ENCODE measurements at places on chromosomes 6 and 20.

DNA sequence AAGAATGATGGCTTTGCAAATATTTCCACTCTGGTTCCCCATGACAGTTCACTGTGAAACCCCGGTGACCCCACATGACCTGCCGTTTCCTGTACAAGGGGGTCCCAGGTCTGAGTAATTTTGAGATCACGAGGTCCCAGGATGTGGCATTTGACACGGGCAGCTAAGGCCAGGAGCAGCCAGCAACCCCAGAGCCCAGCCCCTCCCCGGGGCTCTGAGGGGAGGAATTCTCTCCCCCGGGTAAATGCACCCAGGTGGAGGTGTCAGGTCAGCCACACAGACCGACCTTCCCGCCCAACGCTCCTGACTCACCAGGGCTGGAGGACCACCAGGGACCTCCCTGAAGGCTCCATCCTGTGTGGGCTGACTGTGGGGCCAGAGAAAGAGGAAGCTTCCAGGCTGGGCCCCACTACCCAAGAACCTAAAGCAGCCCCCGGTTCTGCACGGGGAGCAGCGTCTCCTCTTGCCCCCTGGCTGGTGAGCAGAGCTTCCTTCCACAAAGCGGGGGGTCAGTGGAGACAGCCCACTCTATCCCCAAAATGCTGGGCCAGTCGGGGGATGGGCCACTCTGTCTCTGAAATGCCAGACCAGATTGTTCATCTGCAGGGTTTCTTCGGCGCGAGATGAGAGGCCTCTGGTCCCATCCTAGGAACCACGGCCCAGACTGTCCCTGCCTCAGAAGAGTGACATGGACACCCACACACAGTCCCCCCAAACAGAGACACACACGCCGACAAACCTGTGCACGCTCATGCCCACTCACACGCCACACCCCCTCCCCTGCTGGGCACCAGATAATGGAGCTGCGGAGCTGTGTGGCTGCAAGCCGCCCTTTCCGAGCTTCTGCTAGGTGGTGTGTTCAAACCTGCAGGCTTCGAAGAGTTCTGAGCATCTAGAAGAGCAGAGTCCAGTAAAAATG lies 23.4 kb upstream of the SLCO4A1 start:
- DNase-seq = no peak

DNA sequence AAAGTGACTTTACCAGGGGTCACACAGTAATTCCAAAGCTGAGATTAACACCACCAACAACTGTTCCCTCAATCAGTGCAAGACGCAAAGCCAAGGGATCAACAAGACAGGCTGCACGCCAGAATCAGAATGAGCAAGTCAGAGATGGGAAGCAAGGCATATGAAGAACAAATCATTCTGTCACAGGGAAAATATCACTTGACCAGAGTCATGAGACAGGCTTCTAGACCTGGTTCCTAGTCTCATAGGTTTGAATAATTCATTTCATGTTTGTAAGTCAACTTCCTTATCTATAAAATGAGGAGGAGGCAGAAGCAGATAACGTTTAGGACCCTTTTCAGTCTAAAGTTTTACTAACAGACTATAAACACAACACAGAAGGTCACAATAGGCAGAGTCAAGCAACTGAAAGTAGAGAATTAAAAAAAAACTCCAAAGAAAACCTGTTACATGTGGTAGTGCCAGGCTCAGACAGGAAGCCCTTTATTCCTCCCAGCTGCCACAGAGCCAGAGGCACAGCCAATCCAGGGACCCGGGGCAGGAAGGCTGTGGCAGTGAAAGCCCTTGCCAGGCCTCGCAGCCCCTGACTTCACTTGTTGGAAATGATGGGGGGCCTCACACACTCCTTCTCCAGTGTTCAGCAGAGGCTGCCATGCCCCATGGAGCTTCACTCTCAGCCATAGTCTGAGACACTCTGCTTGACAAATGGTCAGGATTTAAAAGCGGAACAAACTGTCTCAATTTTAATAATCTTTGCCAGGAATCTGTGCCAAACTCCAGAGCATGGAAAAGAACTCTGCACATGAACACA lies 29.2 kb upstream of the DST start:
- DNase-seq = no peak

DNA sequence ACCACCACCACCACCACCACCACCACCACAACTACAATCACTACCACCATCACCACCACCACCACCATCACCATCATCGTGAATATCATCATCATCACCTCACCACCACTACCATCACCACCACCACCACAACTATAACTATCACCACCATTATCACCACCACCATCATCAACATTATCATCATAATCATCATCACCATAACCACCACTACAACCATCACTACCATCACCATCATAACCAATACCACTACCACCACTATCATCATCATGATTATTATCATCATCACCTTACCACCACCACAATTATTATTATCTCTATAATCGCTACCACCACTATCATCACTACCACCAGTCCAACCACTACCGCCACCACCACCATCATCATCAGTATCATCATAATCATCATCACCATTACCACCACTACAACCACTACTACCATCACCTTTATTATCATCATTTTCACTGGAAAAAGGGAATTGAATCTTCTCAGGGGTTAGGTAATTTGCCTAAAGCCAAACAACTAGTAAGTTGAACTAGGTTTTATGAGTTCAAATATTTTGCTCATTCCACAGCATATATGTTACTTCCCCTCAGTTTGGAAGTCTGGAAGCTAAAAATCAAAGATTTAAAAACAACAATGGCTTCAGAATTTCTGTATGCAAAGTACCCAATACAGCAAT lies 8.3 kb downstream of the RIPOR2 start:
- DNase-seq = no peak

GRCh38 chr6:56843476-56844349 lies 111.2 kb upstream of the BEND6 start:
- DNase-seq = peak; percentile 68

DNA sequence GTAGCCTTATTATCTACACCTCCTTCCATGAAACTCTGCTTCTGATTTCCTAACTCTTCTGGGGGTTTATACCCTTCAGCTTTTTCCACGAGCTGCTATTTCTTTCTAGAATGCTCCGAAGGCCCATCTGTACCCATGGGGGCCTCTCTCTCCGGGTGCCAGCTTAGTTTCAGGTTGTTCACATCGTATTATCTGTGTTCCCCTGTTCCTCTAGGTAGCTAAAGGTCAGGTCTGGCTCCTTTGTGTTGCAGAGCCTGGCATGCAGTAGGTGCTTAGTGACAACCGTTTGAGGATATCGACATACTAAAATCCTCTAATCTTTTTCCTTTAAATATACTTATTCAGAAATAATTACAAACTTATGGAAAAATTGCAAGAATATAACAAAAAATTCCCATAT lies 73.0 kb downstream of the UST start:
- no peak for DNase-seq

DNA sequence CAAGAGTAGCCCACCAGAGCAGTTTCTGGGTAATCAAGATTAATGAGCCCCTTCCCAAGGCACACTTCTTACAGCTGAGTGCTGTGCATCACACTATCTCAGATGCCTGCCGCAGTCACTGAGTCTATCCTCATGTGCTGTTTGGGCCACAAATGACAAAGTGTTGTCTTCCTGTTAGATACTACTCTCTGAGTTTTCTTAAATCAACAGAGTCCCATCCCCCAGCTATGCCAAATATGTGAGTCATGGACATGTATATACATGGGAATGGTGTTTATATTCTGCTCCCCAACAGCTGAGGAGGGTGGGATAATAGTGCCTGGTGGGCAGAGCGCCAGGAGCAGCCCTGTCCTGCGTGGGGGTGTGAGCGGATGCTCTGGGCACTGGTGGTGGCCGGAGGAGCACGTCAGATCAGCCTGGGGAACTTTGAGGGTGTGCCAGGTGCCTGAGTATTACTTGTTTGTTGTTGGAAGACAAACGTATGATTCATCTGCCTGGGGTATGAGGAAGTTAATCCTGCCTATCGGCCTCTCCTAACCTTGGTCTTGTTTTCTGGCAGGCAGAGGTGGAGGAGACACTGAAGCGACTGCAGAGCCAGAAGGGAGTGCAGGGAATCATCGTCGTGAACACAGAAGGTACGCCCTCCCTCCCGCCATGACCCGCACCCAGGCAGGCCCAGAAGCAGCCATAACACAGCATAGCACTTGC lies 9.6 kb downstream of the DYNLRB1 start:
- peak; percentile 92 for DNase-seq

DNA sequence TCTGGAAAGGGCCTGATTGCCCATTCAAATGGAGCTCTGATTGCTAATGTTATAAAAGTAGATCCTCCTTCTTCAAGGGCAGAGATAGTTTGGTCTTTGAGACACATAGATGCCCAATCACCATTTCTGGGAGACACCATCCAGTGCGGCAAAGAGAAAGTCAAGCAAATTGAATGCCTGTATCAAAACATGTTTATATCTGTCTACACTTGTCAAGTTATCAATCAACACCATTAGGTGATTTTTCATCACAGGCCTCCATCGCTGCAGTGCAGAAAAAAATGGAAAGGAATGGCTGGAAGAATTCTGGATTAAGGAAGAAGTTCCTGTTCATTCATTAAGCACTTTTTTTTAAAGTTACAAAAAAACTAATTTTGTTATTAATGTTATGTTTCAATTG lies 54.8 kb upstream of the ZFP64 start:
- no peak for DNase-seq

DNA sequence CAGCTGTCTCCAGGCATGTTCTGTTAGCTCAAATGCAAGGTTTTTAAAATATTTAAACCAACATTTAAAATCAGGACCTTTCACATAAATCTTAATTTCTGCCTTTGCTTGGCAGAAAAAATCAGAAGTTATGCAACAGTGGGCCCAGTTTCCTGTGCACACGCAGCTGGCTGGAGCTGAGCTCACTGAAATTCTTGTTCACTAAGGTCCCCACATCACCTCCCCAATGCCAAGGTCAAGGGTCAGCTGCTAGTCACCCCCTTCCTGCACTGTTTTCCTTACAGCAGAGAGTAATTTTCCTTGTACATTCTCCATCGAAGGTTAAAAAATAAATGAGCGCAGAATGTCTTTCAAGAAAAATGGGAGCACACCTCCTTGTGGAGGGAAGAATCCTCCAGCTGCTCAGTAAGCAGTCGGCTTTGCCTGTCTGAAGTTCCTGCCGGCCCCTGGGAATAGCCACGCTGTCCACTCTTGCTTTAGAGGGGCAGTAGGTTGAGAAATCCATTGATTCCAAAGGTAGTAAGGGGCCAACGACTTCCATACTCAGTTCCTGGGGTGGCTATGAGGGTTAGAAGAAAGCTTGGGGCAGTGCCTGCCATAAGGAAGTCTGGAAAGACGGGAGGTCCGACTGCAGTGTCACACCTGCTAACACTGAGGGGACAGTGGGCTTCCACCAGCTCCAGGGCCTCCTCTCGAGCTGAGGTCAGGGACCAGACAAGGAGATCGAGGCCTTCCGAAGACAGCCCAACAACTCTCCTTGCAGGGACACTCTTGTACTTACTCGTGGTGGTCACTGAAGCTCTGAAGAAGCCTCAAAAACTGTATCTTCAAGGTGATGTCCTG lies 56.8 kb downstream of the MYH7B start:
- DNase-seq = no peak

- DNase-seq = peak; percentile 34
Measured at GRCh38 chr6:21800948-21801438, 207.4 kb downstream of the SOX4 start.

GRCh38 chr20:41176711-41177552 lies 39.6 kb downstream of the PLCG1 start:
- no peak for DNase-seq

GRCh38 chr20:12287575-12287974 lies 369.9 kb downstream of the BTBD3 start:
- DNase-seq = no peak

DNA sequence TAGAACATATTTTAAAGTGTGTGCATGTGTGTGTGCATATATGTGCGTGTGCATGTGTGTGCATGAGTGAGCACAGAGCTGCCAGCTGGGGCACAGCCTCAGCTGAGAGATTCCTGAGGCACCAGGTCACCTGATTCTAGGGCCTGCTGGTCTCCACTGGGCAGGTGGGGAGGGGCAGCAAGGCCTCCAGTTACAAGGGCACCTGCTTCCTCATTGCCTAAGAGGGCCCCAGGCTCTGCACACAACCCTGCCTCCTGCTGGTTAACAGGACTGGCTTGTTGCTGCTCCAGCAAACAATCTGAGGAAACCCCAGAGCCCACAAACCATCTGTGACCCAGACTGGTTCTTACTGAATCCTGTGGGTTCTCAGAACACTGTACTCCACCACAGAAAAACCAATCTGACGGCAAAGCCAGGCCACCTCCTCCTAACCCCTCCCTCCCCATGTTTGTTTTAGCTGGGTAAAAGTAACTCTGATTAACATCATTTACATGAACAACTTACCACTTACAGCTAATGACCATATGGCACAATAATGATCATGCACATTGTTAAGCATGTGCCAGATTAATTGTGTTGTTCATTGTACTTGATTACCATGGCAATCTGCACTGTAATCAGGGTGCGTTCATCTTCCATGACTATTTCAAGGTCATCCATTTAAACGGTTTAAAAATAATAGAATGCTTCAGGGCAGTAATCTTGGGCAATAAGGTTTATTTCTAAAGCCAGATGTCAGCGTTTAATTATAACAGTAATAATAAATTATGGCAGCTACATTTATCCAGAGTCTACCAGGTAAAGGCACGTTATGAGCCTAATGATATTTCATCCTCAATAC lies 23.1 kb upstream of the UBE2J1 start:
- DNase-seq = no peak

DNA sequence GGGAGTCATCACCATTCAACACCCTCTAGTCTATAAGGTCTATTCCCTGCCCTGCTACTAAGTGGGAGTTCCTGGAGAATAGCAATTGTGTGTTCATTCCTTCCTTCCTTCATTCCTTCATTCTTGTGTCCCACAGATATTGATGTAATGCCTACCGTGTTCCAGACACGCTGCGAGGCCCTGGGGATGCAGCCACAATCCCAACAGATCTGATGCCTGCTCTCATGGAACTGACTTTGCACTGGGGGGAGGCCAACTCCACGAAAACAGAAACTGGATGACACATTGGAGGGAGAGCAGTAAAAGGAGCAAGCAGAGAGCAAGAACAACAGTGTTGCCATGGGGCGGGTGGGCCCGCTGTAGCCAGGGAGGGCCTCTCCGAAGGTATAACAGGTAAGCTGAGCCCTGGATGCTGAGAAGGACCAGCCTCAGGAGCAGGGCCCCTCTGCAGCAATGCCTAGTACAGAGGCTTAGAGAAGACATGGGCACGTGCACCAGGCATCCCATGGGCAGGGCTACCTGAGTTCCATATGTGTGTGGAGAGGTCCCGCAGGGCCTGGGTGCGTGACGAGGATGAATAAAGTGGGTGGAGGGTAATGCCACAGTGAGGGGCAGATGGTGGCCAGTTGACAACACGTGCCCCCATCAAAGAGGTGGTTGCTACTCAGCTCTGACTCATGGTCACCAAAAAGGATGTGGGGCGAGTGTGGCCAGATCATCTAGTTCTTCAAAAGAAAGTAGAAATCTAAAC lies 173.9 kb downstream of the NFATC2 start:
- peak; percentile 49 for DNase-seq

- DNase-seq = no peak
Measured at GRCh38 chr20:61321481-61321880, 69.4 kb downstream of the CDH4 start.

GRCh38 chr6:74752303-74752702 lies 453.6 kb downstream of the COL12A1 start:
- DNase-seq = no peak

GRCh38 chr6:44493593-44493992 lies 106.1 kb downstream of the CDC5L start:
- no peak for DNase-seq
